EL (cell line): ENCODE measurements at places on chromosomes 1 and 21.

DNA sequence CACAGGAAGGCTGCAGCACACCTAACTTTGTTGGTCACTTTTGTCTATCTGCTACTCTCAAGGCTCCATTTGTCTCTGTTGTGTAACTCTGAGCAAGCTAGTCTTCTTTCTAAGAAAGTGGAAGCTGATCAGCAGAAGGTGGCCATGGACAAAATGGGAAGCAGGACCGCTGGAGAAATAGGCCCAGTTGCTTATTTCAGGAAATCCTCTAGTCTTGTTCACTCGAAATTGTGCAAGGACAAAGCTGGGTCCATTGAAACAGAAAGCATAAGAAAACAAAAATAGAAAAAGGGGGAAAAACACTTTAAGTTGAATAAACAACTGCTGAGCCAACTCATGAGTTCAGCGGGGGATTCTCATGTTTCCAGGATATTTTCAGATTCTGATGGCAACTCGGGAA is 150.1 kb downstream of the PBX1 start:
- DNase-seq, result no peak

GRCh38 chr1:152880907-152881306 is 2.8 kb downstream of the SMCP start:
- DNase-seq, result no peak

GRCh38 chr1:81307786-81308185 is 492.9 kb upstream of the ADGRL2 start:
- DNase-seq, result no peak

- DNase-seq, result peak; percentile 67
Measured at GRCh38 chr1:39720094-39720999, 18.3 kb upstream of the PPIE start.

- no peak for DNase-seq
Measured at GRCh38 chr1:81662913-81663526, 137.7 kb upstream of the ADGRL2 start.

- DNase-seq, result no peak
Measured at GRCh38 chr1:2046174-2046917, 3.9 kb upstream of the PRKCZ start.

DNA sequence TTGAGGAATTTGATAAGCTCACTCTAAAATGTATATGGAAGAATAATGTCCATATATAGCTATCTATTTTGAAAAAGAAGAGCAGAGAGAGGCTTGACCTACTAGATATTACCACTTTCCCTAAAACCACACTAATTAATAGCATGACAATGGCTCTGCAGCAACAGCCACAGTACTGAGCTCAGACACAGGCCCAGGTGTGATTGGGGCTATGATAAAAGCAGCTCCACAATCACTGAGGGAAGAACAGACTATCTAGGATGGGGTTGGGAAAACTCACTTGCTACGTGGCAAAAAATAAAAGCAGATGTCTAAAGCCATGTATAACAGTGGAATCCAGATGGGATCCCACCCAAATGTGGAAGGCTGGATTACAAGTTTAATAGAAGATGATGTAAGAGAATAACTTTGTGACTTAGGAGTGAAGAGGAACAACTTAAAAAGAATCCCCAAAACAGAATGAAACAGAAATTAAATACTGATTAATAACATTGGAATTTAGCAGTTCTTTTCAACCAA is 80.8 kb upstream of the RAB4A start:
- no peak for DNase-seq

DNA sequence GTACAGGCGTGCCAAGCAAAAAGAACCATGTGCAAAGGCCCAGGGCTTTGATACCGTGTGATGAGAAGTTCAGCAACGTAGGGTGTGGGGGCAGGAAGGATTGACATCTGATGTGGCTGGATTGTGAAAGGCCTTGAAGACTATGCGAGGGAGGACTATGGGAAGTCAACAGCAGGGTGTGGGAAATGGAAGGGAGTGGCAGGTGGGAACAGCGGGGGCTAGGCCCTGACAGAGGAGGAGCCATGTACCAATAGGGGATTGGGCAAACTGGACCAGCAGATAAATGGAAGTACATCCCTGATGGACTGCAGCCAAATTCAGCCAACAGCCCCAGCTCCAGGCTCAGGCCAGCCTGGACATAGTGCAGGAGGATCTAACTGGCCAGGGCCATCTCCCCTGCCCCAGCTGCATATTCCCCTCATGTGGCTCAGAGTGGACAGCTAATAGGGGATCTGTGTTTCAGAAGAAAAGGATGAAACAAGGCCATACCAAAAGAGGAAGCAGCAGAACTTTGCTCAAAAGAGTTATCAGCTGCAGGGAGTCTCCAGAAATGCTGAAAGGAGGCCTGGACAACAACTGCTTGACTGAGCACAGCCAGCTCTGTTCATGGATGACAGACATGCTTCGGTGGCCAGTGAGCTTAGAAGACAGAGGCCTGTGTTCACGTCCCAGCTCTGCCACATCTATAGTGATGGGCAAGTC is 140.2 kb upstream of the SGIP1 start:
- no peak for DNase-seq

- DNase-seq, result peak; percentile 94
Measured at GRCh38 chr1:234602334-234603220, 7.4 kb downstream of the IRF2BP2 start.

DNA sequence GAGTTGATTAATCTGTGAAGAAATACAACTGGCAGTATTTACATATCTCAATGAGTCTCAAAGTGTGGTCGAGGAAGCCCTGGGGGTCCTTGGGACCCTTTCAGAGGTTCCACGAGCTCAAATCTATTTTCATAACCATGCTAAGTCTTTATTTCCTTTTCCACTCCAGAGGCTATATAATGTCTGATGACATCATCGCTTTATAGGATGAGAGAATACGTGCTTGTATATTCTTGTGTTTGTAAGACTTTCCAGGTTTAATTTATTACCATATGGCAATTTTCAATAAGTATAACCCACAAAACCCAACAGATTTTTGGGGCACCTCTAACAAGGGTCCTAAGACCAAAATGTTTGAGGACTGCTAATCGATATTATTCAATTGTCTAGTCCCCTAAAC is 1.4 kb upstream of the SLC19A2 start:
- no peak for DNase-seq
